ENCODE measurements at places on chromosomes 16 and 17.

GRCh38 chr17:67500677-67501300 lies 123.7 kb downstream of the PITPNC1 start:
- no peak for DNase-seq

DNA sequence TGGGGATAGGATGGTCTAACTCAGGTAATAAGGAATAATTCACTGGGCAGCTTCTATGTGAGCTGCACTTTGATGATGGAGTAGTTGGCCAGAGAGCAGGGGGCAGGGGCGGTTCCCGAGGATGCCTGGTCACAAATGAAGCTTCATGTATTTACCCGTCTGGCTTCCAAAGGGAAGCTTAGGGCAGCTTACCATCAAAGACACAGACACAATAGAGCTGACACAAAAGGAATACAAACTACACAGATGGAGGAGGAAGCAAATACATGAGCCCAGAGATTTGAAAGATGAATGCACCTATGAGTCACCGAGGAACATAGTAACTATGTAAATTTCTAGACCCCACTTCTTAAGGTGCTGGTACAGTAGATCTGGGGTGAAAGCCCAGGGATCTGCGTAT lies 8.7 kb upstream of the EMP2 start:
- DNase-seq = no peak

GRCh38 chr17:60421273-60422161 lies 772 bp upstream of the CHCT1 start:
- DNase-seq = peak; percentile 39

DNA sequence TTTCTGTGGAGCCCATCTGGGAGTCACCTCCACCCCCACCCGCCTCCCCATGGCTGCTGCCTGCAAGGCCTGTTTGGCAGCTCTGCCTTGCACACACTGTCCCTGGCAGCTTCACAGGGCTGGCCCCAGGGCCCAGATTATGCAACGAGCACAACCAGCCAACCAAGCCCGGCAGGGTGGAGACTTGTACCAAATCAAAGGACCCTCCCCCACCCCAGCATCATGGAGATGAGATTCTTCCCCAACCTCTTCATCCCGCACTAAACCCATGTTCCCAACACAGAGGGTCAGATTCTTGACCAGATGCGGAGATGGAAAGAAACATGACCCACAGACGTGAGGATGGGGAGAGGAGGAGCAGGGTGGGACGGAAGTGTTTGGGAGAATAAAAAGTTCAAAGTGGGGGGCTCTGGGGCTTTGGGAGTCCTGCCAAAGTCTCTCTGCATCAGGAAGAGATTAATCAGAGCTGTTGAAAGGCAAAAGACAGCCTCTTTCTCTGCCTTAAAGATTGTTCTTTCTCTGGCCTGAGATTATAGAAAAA lies 3.8 kb downstream of the SMARCD2 start:
- peak; percentile 28 for DNase-seq

DNA sequence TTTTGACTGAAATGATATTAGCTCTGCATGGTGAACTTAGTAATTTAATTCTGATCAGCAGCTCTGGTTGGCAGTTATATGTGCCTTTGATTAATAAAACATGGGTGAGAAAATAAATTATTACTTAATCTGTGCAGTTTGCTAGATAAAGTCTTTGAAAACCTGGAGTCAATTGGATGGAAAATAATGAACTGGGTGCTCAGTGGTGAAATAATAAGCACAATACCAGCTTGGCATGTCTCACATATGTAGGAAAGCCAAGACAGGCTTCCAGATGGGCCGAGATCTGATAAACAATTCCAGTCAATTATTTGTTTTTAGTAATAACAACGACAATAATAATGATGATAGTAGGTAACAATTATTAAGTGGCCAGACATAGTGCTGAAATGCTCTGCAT lies 326.7 kb downstream of the CDH13 start:
- no peak for DNase-seq

DNA sequence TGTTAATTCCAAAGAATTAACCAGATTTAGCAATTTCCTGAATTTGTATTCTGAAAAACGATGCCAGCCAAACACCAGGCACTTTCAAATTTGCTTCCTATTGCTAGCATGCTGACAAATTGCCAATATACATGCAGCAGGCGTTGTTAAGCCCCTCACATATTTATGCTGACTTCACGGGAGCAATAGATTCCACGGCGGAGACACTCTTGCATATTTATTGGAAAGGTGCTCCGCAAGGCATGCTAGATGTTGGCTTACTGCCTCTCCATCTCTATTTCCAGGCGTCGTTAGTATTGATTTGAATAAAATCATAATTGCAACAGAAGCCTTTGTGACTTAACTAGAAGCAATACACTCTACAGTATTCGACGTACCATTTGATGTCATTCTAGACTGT lies 211.0 kb upstream of the IRX5 start:
- no peak for DNase-seq

- DNase-seq = no peak
Observed at GRCh38 chr17:41528959-41529353, 848 bp upstream of the KRT19 start.
